Anterior cingulate cortex (tissue), 58 donors: ENCODE measurements at places on chromosomes 3 and 15.

DNA sequence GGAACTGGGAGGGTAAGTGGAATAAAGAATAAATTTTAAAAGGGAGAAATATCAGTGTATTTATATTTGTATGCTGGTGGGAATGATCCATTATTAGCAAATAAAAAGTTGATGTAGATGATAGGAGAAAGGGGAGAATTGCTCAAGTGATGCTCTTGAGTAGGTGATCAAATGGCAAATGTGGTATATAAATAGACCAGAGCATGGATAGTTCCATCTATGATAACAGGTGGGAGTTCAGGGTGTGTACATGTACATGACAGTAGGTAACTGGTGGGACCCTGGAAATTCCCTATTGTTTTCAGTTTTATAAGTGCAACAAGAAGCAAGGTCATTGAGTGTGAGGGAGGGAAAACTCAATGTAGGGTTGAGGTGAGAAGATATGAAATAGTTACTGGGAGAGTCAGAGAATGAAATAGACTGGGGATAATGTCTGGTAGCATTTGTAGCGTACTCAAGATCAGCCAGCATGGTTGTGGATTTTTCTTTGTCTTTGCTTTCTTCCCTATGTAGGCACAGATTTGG lies 31.3 kb upstream of the EBLN2 start:
- DNase-seq = no peak

- peak; percentile 32 for DNase-seq
Observed at GRCh38 chr3:66693461-66694031, 192.7 kb upstream of the LRIG1 start.

- no peak for DNase-seq
Observed at GRCh38 chr3:127477396-127477795, 113.1 kb downstream of the TPRA1 start.

- DNase-seq = no peak
Observed at GRCh38 chr15:86903642-86904421, 824.2 kb downstream of the AGBL1 start.

DNA sequence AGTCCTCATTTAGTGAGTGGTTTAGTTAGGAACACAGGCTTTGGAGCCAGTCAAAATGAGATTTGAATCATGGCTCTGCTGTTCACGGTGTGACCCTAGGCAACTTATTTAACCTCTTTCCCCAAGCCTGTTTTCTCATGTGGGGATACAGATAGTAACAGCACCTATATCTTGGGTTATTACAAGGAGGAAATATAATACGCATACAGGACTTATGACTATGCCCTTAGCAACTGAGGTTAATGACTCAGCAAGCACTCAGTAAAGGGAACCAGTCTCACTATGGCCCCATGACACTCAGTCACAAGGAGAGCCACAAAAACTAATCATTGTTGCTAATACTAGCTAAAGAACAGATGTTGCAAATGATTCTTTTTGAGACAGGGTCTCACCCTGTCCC lies 45.9 kb downstream of the SUMF1 start:
- no peak for DNase-seq

DNA sequence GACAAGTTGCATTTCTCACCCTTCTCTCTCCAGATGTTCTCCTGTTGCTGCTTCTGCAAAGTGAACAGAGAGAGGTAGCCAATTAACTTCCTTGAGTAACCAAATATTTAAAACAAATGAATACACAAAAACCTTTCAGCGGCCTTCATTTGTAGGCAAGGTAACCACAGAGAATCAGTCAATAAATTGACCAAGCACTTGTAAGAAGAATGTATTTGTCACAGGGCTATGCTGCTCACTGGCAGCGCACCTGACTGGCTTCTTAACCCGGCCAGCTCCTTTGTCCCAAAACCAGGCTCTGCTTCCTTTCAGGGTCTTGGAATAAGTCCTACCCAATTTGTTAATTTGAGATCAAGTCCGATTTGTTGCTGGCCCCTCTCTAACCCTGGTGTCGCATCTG lies 43.5 kb upstream of the STXBP5L start:
- DNase-seq = no peak

DNA sequence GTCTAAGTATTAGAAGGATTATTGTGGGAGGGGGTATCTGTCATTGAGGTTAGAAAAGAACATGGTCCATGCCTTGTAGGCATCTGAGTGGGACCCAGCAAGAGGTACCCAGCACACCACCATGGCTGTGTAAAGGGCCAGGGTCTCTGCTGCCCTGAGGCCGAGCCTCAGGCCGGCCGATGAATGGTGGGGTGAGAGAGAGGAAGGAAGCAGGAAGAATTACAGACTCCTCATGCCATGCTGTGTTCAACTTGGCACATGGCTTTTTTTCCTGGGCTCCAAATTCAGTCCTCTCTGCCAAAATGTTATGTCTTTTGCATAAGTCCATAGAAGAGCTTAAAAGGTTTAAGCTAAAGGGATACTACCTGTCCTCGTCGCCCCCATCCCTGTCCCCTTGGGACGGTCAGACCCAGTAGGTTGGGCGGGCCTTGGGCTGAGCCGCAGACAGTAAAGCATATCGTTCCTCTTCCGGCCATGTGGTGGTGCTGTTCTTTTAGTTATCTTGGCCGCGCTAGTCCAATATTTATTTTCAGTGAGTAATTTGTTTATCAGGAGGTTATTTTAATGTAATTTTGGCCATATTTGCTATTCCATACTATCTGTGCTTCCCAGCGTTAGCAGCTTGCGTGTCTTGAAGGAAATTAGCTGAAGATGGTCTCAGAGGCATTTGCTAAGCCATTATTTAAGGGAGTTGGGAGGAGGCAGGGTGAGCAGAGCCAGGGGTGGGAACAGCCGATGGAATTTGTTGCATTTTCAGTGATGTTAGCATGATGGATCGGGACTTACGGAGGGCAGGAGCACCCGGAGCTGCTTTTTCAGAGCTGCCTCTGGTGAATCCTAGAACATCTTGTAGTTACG lies 152.4 kb downstream of the AGBL1 start:
- DNase-seq = no peak

DNA sequence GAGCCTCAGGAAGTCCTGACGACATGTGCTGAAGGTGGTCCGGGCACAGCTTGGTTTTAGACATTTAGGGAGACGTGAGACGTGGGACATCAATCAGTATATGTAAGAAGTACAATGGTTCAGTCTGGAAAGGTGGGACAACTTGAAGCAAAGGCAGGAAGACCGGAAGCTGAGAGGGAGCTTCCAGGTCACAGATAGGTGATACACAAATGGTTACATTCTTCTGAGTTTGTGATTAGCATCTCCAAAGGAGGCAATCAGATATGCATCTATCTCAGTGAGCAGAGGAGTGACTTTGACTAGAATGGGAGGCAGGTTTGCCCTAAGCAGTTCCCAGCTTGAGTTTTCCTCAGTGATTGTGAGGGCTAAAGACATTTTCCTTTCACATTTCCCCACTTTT lies 282.1 kb downstream of the RYR3 start:
- DNase-seq = no peak

DNA sequence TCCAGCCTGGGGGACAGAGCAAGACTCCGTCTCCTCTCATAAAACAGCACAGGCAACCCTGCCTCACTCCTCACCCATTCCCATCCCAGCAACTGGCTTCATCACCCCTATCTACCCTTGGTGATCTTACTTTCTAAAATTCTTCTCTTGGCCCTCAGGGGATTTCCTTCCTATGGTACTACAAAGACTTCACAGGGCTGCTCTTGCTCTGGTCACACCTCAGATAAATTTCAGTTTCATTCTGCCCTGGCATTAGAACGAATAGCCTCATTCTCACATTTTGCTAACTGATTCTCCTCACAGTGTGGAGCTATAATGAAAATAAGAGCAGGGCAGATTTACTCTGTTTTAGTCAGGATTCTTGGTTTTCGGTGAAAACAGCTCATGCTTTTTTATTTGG lies 22.1 kb upstream of the CRBN start:
- DNase-seq = no peak

- DNase-seq = no peak
Observed at GRCh38 chr15:74062671-74063070, 19.7 kb downstream of the GOLGA6A start.

- DNase-seq = no peak
Observed at GRCh38 chr3:33624756-33625155, 93.3 kb downstream of the CLASP2 start.

- DNase-seq = no peak
Observed at GRCh38 chr3:131038326-131038725, 11.6 kb downstream of the NEK11 start.

GRCh38 chr3:168091941-168092340 lies 3.8 kb downstream of the GOLIM4 start:
- DNase-seq = no peak

- DNase-seq = no peak
Observed at GRCh38 chr3:170323331-170323730, 34.2 kb upstream of the SKIL start.

- DNase-seq = no peak
Observed at GRCh38 chr3:114899186-114899931, 247.7 kb downstream of the ZBTB20 start.

DNA sequence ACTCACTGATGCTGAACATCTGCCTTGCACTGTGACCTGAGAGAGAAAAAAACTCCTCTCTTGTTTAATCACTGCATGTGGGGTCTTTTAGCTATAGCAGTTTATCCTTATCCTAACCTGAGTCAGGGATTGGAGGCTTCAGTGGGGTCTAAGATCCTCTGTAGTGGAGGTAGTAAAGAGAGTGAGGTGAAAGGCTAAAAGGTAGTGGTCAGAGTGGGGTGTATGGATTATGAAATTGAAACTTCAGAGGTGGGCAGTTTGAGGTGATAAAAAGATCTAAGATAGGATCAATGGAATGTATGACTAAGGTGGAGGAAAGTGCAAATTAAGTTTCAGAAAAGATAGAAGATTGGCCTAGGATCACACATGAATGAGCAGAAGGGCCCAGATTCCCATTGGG lies 36.5 kb downstream of the DET1 start:
- DNase-seq = no peak

GRCh38 chr15:97045666-97046421 lies 715.3 kb downstream of the NR2F2 start:
- DNase-seq = no peak

DNA sequence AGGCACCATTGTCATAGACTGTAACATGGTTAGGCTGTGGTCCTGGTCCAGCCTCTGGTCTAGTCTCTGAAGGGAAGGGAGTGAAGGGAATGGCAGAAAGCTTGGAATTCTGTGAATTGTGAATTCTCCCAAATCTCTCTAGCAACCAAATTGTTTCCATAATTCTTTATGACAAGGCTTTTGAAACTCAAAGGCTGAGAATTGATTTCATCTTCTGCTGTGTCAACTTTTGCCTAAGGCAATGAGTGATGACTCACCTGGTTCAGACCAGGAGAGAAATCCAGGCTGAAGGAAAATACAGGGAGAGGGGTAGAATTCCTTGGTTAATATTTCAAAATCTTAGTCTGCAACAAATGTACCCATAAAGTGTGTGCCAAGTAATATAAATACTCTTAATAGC lies 82.6 kb upstream of the ADPGK start:
- DNase-seq = no peak

GRCh38 chr3:168858327-168858726 lies 762.6 kb upstream of the GOLIM4 start:
- DNase-seq = no peak

DNA sequence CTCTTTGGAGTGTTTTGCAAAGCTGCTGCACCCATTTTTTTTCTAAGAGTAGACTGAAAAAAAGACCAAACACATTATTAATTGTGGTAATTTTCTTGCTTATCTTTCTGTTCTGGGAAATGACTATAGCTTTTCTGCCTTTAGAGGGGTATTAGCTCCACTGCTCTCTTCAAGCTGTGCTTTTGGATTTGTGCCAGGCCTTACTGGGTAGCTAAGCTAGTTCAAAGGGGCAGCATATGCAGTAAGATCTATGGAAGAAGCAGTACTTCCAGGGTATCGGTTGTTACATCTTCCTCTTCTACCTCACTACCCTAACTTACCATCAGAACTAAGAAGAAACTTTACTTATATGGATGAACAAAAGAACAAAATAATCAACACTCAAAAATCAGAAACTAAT lies 28.7 kb upstream of the ARIH1 start:
- DNase-seq = no peak

DNA sequence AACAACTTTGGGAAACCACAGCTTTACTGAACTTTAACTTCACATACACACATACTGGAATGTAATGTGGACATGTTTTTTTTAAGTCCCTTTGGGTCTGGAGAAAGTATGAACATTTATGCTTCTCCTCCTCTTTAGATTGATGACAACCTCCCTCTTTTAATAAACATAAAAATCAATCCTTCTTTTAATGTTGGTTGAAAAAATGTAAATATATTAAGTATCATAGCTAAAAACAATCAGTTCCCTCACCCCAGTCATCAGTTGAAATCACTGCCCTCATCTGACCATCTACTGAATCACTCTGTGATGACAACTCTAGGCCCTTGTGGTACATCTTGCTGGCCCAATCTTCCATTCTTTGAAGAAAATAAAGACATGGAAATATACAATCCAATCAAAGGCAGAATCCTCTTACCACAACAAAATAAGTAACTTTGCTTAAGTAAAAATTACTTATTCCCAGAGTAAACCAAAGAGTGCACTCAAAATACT lies 6.4 kb downstream of the AAGAB start:
- DNase-seq = no peak

DNA sequence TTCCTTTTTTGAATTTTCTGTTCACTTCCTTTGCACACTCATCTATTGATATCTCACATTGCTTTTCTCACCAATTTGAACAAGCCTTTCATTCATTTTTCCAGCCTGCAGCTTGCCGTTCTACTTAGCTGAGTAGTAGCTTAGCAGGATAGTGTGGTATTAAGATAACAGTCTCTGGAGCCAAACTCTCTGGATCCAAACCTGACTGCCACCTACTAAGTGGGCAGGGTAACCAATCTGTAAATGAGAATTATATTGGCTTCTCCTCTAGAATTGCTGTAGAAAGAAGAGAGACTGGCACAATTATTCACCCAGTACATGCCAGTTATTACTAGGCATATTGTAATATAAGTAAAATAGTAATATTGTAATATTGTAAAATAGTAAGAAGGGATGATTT lies 40.5 kb downstream of the AQP9 start:
- no peak for DNase-seq

DNA sequence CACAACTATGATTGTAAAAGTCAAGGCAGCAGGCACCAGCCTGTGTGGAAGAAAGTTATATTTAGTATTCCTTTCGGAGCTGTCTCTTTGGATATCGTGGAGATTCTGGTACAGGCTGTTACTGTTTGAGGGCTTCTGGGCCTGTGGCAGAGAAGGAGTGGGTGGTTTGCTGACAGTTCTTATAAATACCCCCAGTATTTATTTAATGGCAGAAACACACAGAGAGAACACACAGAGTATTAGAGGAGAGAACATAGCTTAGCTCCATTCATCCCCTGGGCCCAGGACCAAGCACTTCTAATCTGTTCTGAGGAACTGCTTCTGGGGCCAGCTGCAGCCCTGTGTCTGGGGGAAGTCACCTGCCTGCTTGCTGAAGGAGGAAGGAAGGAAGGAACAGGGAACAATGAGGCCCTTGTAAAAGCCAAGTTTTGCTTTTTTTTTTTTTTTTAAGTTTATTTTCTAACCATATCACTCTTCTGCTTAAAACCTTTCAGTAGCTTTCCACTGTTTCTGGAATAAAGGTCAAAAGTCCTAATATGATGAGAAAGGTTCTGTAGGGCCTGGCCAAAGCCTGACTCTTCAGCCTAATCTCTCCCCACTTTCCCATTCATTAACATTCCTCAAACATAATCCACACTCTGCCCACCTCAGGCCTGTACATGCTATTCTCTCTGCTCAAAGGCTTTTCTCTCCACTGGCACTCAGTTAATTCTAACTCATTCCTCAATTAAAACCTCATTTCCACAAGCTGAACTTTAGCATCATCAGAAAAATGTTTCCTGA lies 11.8 kb upstream of the PP2D1 start:
- peak; percentile 26 for DNase-seq

- no peak for DNase-seq
Observed at GRCh38 chr3:6228958-6229683, 631.8 kb upstream of the GRM7 start.
